ENCODE measurements at places on chromosomes 7 and 10.

DNA sequence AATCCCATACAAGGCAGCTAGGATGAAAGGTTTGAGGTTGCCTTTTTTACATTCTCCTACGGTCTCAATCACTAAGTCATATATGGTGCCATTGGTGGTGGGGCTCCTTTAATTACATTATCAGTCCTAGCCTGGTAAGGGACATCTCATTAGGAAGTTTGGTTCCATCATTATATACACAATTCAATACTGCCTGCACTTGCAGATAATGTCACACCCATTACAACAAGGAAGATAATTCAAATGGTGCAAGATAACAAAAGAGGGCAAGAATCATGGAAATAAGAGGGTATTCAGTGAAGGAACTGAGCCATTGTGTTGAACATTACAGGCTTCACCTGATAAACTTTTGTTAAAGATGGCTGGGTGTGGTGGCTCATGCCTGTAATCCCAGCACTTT lies 1.7 kb upstream of the TMEM248 start:
- DNase-seq: no peak

DNA sequence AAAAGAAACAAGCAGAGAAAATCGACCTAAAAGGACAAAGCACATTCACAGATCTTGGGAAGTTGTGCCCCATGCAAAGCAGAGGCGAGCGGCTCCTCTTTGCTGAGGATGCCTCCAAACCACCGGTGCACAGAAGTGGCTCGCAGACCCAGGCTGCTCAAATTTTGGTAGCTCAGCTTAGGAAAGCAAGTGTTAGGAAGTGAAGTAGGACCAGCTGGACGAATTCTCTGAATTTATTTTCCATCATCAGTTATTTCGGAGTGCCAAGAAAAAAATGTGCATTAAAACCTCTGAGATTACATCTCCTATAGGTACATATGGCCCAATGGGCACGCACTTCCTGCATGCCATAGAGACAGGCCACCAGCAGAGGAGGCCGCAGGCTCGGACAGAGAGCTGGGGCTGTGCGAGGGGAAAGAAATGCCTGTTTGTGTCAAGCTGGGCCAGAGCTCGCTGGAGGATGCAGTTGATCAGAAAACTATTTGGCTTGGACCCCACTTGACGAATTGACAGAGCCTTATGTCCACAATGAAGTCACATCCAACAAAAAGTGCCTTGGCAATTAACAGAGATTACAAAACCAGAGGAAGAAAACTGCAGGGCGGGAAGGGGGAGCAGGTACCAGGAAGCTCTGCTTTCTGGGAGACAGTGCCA lies 122.3 kb upstream of the LYZL2 start:
- no peak for DNase-seq

GRCh38 chr10:1594372-1595241 lies 142.7 kb downstream of the ADARB2 start:
- no peak for DNase-seq

DNA sequence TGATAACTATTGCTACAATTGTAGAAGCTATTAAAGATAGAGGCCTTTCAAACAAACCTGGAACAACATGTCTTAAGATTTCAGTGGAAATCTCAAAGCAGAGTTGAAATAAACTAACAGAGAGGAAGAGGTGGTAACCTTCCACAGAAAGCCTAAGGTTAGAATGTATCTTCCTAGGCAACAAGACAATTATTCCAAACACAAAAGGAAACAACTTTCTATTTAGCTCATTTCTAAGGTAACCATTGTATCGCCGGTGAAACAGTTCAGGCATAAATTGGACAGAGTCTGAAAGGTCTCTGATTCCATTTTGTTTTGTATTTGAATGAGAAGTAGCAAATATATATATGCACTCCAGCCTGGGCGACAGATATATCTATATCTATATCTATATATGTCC lies 30.7 kb upstream of the HYCC1 start:
- no peak for DNase-seq

DNA sequence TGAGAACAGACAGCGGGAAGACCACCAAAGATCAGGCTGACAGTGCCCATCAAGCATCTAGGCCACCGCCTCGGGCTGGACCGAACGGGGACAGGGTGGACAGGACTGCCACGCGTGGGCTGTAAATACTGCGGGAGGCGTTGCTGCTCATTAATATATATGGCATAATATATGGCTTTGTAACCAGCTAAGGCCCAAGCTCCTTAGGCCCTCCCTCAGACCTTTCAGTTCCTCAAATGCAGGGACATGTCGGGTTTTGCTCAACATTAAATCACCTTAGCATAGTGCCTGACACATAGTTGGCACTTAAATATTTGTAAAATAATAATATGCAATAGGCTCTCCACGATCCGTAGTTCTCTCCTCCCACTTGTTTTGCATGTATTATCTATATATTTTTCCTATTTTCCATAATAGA lies 402 bp upstream of the TMEM168 start:
- DNase-seq: no peak

DNA sequence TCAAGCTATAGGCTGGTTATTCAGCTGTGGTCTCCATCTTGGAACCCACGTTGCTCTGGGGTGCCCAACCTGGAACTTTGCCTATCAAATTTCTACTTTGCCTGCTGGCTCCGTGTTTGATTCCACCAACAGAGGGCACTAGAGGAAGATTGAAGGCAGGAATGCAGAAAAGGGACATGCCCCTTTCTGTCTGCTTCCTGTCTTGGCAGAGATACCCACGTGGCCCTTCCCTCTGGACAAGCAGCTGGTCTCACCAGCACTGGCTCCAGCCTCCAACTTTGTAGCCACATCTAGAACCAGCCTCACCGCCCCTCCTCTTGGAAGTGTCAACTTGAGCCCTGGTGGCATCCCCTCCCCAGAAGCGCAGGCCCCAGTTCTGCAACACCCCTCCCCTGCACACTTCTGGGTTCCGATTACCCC lies 52.1 kb upstream of the ZNF438 start:
- peak; percentile 45 for DNase-seq

GRCh38 chr10:6692103-6692502 lies 112.0 kb upstream of the PRKCQ start:
- DNase-seq: no peak

GRCh38 chr7:80977751-80978150 lies 58.9 kb upstream of the SEMA3C start:
- no peak for DNase-seq

- no peak for DNase-seq
Measured at GRCh38 chr7:44382459-44383265, 57.3 kb upstream of the CAMK2B start.

DNA sequence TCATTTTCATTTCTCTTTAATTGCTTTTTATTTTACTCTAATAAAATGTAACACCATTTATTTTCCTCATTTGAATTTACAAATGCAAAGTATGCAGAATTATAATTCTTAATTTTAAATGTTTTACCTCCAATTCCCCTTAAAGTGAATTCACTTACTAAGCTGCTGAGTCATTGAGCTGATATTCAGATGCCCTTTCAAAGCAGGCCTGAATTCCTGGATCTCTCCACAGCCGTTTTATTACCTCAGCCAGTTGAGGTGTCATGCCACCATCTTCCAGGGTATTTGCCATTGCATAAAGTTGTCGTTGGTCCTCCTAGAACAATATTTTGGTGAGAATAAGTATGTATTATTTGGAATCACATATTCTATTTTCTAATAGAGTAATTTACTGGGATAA lies 33.2 kb downstream of the GNAT3 start:
- DNase-seq: peak; percentile 81

GRCh38 chr10:89301721-89302445 lies at the start of gene IFIT2:
TSS of gene IFIT2 (plus strand) at chr10:89302046. CDS start at chr10:89302124, 78 bp downstream.
- DNase-seq: peak; percentile 26

DNA sequence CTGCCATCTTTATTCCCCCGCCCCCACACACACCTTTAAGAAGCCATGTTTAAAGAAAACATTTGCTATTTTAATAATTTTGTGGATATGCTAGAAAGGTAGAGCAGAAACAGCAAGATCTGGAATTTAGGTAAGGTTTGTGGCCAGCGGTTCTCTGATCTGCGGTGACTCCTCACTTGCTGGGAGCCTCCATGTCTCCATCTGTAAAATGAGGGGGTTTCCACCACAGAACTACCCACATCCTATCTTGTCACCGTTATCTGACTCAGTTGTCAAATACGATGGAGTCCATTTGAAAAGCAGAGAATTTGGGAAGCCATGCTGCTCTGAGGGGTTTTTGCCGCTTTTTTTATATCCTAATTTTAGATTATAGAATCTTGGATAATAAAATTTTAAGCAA lies 23.3 kb downstream of the MACC1 start:
- no peak for DNase-seq

- DNase-seq: no peak
Measured at GRCh38 chr10:51629934-51630639, 69.3 kb downstream of the CSTF2T start.

All from NCI-H226 (cell line).